CD4-positive, alpha-beta T cell treated with Interleukin-2 at 100 ng/mL for 4 hours (primary cell): ENCODE measurements at places on chromosomes 4 and X.

DNA sequence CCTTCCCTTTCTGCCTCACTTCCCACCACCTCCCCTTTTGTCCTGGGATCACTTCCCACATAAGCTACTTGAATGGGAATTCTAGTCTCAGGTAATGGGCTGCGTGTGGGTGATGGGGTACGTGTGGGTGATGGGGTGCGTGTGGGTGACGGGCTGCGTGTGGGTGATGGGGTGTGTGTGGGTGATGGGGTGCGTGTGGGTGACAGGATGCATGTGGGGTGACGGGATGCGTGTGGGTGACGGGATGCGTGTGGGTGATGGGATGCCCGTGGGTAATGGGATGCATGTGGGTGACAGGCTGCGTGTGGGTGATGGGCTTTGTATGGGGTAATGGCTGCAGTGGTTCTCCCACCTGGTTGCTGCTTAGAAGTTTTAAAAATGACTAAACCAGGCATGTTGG lies 43.6 kb downstream of the EVC2 start:
- no peak for DNase-seq

- DNase-seq: no peak
Observed at GRCh38 chr4:124899997-124900396, 187.5 kb upstream of the ANKRD50 start.

GRCh38 chrX:124228849-124229248 lies 103.6 kb upstream of the TEX13D start:
- no peak for DNase-seq

DNA sequence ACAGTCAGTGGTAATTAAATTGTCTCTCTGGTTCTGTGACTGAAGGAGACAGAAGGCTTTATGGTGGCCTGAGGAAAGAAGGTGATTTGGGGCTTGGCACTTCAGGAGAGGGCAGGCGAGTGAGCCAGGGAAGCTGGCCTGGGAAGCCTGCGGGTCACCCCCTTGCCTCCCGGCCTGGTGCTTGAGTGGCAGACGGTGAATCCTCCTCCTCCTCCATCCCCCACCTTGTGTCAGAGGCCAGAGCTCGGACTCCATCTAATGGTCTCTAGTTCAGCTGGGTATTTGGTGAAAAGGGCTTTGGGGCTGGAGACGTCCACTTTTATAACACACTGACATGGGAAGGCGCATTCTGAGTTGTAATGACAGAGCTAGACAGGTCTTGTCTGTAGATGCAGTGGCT lies 8.7 kb downstream of the TMEM187 start:
- DNase-seq: no peak

DNA sequence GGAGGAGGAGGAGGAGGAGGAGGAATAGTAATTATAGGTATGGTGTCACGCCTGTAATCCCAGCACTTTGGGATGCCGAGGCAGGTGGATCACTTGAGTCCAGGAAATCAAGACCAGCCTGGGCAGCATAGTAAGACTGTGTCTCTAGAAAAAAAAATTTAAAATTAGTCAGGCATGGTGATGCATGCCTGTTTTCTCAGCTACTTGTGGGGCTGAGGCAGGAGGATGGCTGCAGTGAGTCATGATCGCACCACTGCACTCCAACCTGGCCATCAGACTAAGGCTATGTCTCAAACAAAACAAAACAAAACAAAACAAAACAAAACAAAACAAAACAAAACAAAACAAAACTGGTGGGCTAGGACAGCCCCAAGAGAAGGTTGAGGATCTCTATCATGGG lies 3.0 kb downstream of the STARD8 start:
- DNase-seq: no peak

DNA sequence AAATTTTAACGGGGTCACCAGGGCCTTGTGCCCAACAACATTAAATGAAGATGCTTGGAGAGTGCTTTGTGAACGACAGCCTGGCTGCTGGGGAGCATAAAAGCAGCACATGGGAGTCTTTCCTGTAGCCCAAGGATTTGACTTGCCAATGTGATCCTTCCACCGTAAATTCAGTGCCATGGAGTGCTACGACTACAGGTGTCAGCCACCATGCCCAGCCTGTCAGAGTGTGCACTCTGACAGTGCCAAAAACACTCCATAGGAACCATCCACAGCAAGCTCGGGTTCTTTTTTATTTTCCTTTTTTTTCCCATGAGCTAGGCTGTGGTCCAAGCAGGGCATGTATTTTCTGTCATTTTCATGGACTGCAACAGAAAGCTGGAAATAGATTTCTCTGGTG lies 156.9 kb downstream of the NLGN4X start:
- no peak for DNase-seq

- DNase-seq: no peak
Observed at GRCh38 chr4:163217505-163217904, 50.8 kb upstream of the NAF1 start.

DNA sequence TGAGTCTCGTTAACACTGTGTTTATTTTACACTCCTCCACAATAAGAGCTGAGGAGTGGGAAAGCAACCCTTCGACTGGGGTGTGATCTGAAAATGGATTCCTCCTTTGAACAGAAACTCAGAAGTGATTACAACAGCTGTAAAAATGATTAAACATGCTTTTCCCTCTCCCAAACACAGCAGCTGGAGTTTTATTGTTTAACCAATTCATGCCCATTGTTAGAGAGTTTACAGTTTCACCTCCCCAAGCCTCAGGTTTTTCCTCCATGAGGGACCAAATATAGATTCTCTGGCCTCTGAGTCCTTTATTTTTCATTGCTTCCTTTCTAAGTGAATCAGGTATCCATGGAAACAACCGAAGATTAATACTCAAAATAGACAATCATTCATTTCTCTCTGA lies 263.0 kb upstream of the TAPT1 start:
- no peak for DNase-seq

- DNase-seq: no peak
Observed at GRCh38 chr4:48017108-48017571, 568 bp downstream of the NIPAL1 start.

- no peak for DNase-seq
Observed at GRCh38 chr4:107050525-107051135, 14.5 kb upstream of the DKK2 start.

DNA sequence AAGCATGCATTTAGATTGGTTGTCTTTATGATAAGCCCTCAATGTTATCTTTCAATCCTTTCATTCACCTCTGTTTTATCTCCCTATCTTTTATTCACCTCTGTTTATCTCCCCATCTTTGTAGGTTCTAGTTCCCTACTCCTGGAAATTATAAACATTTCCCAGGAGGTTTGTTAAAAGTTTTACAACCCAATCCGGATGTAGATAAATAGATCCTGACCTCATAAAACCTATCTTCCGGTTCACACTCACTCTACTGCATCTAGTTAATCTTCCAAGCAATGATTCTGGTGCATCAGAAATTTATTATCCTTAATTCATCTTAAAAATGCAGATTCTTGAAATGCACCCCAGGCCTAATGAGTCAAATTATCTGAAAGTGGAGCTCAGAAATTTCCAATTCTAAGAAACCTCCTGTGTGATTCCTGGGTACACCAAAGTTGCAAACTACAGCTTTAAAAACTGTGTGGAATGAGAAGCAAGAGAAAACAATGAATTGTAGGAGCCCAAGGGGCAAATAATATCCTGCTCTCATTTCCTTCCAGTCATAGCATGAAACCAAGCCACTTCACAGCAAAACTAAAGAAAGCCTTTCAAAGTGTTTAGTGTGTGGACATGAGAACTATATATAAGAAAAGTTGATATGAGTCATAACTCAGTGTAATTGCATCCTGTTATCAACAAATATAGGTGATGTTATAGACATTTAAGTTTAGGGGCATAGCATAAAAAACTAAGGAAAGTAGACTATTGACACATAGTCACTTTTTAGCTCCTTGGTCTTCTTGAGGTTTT lies 51.1 kb upstream of the UGT8 start:
- no peak for DNase-seq

DNA sequence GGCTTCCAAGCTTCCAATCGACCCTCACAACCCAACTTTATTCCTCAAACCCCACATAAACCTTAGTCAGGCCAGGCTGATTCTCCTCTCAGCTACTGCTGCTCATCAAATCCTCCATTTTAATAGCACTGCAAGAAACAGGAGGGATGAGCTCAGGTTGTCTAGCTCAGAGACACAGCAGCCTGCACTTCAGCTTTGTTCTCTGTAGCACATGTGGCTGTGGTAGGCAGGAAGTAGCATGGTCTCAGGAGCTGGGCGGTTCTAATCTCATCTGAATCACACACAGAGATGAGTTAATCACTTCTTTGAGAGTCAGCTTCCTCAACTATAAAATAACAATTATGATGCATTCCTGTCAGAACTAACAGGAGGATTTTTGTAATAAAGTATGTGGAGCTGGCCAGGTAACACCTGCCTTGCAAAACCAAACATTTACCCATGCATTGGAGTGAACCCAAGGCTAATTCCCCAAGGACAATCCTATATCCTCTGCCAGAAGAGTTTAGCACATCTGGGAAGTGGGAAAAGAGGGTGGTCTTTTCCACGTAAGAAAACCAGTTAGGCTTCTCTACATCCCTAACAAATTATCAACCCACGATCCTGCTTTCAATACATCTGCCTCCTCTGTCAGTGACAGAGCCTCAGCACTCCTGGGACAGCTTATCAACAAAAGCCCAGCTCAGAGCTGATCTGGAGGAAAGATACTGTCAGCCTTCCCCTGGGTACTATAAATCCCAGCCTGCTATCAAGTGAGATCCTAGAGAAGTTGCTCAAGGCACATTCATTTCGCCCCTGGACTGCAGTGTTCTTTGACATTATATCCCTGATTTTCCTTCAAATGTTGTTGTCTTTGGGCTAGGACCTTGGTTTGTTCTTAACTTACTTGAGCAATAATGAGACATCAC lies 32.8 kb downstream of the ELOVL6 start:
- DNase-seq: peak; percentile 82

DNA sequence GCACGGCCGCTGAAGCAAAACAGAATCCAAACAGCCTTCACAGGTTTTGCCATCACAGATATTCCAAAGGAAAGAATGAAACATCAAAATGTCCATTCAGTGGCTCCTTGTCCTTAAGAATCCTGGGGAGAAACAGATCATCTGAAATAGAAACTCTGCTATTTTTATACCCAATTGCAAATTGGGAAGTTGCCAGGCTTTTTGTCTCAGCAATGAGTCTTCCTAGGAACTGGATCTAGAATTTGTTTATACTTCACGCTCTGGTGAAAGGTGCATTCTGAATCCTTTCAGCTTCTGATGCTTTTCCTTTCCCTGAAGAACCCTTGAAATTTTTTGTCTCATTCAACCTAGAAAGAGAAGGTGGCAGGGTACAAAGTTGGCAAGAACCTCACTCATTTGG lies 218.9 kb downstream of the FBXW7 start:
- no peak for DNase-seq

GRCh38 chrX:105314458-105314857 lies 94.0 kb upstream of the TEX13A start:
- no peak for DNase-seq

DNA sequence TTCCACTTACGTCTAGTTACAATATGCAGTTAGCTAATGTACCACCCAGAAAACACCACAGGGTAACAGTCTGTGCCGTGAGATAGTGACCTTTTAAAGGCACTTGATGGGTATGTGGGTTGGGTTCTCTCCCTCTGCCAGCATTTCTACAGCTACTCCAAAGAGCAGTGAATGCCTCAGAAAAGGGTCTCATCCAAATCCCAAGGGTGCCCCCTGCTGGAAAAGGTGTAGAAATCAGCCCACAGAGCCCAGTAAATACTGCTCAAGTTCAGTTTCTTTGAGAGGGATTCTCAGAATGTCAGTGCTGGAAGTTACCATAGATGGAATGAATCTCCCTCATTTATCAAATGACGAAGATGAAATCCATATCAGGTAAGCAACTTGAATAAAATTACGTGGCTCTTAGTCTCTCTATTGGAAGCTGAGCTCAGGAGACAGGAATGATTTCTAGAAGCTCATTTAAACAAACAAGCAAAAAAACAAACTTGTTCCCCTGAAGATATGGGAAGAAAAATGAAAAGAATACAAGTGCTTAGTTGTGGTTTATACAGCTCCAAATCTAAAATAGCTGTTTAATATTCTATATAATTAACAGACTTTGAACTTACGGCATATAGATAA lies 9.5 kb downstream of the RNF175 start:
- peak; percentile 61 for DNase-seq

- DNase-seq: no peak
Observed at GRCh38 chrX:48497871-48498270, 10.9 kb upstream of the PORCN start.

DNA sequence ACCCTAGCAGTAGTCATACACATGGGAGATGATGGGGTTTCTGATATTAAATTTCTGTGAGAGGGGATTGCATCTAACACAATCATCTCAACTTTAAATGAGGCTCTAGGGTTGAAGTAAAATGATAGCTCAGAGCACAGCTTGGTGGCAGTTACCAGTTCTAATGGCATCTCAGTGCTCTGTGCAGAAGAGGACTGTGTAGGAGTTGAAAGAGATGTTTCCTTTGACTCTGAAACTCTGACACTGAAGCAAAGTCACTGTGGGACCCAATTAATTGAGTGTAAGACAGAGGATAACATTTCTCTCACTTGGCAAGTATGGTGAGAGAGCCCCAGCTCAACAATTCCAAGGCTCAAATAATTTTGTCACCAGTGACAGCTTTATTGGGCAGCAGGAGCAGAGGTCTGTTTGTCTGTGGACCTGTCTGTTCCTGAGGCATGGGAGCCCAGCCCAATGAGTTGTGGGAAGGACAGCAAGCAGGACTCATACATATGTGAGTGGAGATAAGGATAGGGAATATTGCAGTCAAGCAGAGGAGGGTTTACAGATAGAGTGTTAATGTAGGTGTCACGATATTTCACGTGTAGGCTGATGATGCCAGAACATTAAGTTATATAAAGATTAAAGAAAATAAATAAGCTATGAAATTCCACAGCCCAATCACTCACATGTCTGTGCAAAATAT lies 76.7 kb upstream of the NAF1 start:
- DNase-seq: no peak

DNA sequence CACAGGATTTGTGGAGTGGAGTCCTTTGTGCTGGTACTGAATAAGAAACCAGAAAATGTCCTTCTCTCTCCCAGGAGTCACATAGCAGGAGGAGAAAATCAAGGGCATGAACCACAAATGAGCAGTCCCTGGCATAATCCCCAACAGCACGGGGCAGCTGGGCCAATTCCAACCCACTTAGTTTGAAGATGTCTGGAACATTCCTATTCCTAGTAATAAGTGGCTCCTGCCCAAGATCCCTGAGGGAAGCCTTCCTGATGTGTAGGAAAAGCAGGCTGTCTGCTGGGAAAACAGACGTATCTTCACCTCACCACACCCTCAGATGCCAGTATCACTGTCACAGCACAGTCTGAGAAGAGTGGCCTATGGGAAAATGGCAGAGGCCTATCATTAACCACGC lies 182.8 kb upstream of the MAP3K15 start:
- DNase-seq: no peak

DNA sequence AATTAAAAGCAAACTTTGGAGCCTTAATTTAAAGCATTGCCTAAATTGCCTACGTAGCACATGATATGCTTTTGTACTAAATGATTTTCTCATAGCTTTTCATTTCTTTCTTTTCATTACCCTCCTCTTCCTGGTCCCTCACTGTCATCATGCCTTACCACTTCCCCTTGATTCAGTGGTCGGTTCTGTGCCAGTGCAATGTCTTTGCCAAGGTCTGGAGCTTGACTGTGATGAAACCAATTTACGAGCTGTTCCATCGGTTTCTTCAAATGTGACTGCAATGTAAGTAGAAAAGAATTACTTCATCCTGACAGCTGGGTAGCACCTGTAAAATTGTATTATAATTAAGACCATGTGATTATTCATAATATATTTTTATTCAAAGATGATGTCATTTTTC lies 72.5 kb downstream of the C4orf46 start:
- no peak for DNase-seq
